ENCODE measurements at places on chromosomes 6 and 20. TPM values are rescaled to one million over a fixed set of nuclear protein-coding genes. Genes with fewer than 3 reads are reported as not detected.

DNA sequence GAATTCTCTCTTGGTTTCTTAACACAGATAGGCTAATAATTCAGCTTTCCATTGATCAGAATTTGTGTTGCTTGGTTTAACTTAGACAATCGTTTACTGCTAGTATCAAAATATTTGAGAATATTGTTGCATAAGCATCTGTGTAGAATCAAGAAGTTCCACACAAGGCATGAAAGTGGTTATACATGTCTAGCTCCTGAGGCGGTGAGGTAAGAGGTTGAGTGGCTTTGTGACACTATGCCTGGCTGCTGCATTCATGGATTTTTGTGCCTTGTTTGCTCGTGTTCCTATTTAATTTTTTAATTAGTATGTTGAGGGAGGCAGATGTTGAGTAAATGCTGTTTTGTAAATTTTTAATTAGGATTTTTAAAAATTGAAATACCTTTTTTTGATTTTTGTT lies 10.2 kb downstream of the PKIB start:
- no peak for DNase-seq

- no peak for DNase-seq
Measured at GRCh38 chr20:61252601-61253263, 671 bp downstream of the CDH4 start.

DNA sequence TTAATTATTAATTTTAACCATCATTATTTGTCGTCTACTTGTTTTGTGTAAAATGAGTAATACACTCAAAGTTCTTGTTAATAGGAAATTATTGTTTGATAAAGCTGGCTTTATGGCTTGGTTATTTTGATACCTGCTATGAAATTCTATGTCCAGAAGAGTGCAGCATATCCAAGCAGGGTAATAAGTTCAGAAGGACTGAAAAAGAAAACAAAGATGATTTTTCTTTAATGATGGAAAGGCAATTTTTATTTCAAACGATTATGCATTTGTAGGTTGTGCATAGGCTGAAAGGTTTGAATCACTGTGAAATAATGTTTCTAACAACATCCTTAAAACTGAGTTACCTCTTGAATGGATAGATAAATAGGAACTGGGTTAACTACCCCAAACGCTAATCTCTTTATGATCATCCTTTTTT lies 1.4 kb upstream of the MAN1A1 start:
- no peak for DNase-seq

- DNase-seq: no peak
Measured at GRCh38 chr6:108448481-108448880, 112.2 kb upstream of the FOXO3 start.

DNA sequence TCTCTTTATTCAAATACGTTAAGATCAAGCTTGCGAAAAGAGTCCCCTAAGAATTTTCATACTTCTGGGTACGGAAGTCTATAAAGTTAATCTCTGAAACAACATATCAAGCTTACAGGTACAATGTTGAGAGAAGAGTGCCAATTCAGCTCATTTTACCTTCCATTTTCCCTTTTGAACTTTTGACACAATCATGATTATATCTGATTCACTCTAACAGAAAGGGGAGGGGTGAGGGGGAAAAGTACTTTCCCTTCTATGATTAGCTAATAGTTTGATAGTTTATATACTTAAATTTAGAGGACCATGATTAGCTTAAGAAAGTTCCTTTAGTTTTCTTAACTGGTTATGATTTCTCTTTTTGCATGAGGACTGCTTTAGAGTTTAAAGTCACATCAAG lies 33.5 kb downstream of the SNX3 start:
- DNase-seq: no peak

DNA sequence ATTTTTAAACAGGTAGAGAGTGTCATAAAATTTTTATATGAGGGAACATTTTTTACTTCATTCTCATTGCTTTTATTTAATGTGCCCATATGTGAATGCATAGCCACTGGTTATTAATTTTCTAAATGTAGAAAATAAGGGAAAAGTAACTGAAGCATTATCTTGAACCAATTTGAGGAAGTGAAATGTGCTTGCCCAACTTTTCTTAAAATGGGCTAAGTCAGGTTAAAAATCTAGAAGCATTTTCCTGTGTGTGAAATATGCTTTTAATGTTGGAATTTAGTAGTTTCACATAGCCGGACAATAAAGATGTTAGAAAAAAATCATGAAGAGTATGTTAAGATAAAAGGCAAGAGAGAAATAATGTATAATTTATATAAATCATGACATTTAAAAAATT lies 3.8 kb downstream of the SEC23B start:
- no peak for DNase-seq

DNA sequence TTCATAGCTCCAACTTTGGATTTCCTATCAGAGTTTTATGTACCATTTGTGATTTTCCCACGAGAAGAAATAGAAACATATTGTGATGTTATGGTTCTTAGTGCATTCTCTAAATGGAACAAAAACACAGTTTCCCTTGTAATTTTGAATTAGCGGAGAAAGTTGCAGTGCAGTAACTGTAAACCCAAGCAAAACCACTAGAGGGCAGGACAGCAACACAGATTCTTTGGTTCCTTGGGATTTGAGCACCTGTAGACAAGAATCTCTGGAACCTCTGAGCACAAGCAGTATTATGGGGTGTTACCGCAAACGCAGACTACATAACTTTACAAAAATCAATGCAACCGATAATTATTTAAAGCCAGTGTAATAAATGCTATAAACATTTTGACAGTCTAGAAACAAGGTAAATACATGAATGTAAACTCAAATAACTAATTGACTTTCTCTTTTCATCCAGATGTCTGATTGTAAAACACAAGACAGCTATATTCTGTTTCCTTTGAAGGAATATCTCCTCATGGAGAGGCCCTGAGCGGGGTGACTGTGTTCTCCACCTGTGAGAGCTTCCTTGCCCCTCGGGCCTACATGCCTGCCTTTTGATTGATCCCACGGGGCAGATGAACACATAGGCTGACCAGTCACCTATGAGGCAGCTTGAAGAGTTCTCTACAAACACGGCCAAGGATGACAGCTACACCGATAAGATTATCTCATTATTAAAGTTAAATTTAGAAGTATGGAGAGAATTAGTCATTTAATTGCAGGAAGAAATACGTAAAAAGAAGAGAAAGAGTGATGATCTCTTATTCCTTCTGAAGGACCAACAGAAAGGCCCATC lies 67.5 kb upstream of the COL21A1 start:
- no peak for DNase-seq

- no peak for DNase-seq
Measured at GRCh38 chr6:167558246-167559177, 233.6 kb downstream of the TTLL2 start.

DNA sequence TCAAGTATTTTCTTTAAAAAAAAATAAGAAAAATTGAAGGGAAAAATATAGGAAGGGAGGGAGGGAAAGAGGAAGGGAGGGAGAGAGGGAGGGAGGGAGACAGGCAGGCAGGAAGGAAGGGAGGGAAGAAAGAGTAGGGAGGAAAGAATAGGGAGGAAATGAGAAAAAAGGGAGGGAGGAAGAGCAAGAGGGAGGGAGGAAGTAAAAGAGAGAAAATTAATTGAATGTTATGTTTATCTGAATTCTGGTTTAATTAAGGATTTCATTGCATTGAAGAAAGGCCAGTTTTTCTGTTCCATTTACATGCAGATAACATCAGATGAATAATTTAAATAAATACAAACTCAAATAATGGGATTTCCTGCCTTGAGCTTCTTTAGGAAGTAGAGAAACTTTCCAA lies 47.8 kb downstream of the TENT5A start:
- no peak for DNase-seq

- DNase-seq: no peak
Measured at GRCh38 chr6:150866991-150867501, 1.5 kb downstream of the MTHFD1L start.

- no peak for DNase-seq
Measured at GRCh38 chr6:47254906-47255305, 54.8 kb downstream of the TNFRSF21 start.

DNA sequence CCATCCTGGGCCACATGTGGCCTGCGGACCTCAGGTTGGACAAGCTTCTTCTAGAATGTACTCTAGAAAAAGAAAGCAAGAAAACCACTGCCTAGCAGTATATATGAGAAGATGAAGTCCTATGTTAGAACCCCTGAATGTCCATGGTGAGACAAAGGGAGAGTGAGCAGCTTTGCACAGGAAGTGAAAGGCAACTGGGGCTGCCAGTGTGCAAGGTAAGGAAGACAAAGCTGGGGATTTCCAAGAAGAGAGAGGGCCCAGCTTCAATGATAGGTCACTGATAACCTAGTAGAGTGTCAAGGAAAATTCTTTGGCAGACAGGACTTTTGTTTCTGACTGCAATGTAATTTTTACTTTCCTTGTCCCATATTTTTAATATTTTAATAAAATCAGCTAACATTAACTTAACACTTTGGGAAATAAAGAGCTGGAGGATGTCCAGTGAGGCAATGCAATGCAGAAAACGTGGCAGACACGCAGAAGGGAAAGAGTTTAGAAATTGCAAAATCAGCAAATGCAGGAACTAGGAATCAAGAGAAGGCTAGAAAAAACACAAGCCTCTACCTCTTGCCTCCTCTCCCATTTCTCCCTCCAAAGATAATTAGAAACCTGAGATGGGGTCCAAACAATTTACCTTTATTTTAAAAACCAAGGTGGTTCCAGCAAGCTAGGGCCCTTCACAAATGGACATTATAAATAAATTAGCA lies 47.4 kb downstream of the CYP39A1 start:
- no peak for DNase-seq

GRCh38 chr6:15993716-15994228 lies 135.1 kb upstream of the MYLIP start:
- DNase-seq: peak; percentile 42

C20orf202 gene
- total RNA-seq: not detected

CDSN gene
- not detected for total RNA-seq

OGFRL1 gene
- total RNA-seq: 5.0 TPM

CASS4 gene
- 21.8 TPM for total RNA-seq

DDX39B gene
- 495 TPM for total RNA-seq

TM9SF4 gene
- 39.1 TPM for total RNA-seq

MAP3K7 gene
- 29.1 TPM for total RNA-seq

NFATC2 gene
- 39.9 TPM for total RNA-seq

SLC17A1 gene
- total RNA-seq: not detected
